ENCODE measurements at places on chromosomes 6 and 20.

DNA sequence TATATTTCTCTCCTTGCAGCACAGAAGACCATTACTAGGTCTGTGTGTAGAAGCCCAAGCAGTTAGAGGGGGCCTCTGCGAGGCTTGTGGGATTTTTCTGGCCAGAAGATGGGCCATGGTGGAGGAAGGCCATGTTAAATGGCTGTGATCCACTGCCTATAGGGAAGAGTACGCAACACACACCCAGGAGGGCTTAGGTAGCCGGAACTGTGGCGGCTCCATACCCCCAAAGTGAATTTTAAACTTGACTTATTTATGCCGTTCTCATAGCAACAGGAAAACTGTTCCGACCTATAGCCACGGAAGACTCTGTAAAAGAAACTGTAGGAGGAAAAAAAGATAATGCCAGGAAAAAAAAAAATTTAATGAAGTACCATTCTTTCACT is 69.5 kb downstream of the SLX4IP start:
- DNase-seq, result no peak

DNA sequence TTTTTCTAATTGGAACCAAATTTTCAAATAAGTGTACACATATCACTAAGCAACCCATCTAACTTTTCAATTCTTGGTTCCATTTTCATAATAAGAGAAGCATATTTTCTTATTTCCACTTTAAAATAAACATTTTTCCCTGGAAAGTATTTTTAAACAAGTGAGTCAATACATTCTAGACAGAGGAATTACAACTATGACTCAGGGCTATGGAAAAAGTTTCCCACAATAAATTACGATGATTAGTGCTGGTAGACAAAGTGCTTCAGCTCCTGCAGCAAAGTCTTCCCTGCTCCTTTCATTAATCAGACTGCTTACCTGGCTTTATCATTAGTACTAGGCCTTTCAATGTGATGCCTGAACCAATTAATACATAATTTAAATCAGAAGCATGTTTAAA is 322.5 kb downstream of the HACE1 start:
- no peak for DNase-seq

DNA sequence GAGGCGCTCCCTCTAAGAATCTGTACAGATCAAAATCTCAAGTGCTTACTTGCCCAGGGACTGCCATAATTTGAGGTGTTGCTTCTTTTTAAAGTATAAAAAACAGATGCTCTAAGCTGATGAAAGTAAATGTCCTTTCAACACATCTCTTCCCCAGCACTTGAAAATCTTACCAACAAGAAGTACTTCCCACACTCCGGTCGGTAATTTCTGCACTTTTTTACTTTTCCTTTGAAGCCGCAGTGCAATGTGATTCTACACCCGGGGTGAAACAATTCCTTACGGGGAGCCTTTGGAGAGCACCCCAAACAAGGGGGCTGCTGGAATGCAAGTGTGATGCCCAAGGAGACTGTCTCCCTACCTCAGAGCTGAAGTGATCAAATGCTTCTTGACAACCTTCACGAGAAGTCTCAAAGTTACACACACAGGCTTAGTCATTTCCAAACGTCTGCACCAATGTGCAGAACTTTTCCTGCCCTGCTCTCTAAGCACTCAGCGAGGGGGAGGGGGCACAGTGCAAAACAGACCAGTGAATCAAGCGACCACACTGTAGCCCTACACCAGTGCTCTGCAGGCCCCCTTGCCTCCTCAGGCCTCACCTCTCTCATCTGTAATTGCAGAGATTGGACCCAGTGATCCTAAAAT is 56.7 kb downstream of the ATXN1 start:
- DNase-seq, result no peak

DNA sequence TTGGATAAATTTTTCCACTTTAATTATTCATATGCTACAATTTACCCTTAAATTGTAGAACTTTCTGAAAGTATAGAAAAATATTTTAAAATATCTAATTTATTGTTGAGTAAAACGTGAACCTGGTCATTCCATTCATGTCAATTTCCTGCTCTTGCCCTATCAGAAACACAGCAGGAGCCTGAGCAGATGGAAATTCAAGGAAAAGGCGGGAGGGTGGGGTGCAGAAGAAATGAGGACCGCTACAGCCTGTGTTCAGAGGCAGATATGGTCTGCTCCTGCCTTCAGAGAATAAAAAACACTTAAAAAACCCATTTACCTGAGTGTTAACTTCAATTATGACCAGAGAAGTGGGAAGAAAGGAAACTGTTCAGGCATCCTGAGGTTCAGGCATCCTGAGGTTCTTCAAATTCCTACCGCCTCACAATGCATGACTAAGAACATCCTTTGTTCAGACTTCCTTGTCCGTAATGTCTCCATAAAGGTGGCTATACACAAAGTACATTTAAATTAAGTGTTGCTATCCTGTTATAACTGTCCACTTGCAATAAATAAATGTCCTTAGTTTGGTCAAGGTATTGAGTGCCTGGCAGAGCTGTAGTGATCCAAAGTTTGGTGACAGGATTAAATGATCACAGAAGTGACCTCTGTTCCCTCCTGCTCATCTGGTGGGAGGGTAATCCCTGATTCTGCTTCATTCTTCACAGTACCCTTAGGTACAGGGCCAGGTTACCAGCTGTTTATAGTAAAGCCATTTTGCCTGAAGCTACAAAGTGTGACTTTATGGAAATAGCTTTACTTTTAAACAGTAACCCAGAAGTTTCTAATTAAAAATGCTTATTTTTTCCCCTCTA is 109.1 kb downstream of the MAN1A1 start:
- no peak for DNase-seq

- no peak for DNase-seq
Observed at GRCh38 chr6:153591159-153591558, 447.9 kb upstream of the OPRM1 start.

All from neural crest cell (in vitro differentiated cells).